Lower leg skin (tissue), 4 donors: ENCODE measurements at places on chromosomes 3 and 15. TPM values are rescaled to one million over a fixed set of nuclear protein-coding genes. Genes with fewer than 3 reads are reported as not detected.

DNA sequence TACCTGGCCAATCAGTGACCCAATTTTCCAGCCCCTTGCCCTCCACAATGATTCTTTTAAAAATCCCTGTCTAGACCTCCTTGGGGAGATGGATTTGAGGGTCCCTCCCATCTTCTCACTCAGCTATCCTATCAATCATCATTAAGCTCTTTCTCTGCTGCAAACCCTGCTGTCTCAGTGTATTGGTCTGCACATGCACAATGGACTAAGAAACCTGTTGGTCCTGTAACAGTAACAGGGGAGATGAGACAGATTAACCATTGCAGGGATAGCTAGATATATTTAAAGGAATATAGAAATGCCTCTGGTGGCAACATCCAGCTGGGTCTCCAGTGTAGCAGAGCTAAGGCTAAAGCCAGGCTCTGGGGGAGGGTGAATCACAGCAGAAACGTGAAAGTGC, 74.6 kb upstream of the CHRNA7 start:
- no peak for DNase-seq

GRCh38 chr15:31398677-31399301, 72.2 kb downstream of the KLF13 start:
- DNase-seq = peak; percentile 85

- DNase-seq = no peak
These were observed 118.3 kb upstream of the FRMD4B start for GRCh38 chr3:69504232-69504631.

GRCh38 chr3:47685037-47685436, 96.7 kb downstream of the SMARCC1 start:
- DNase-seq = no peak

The FBLN2 gene
- 51.6 TPM for total RNA-seq

DNA sequence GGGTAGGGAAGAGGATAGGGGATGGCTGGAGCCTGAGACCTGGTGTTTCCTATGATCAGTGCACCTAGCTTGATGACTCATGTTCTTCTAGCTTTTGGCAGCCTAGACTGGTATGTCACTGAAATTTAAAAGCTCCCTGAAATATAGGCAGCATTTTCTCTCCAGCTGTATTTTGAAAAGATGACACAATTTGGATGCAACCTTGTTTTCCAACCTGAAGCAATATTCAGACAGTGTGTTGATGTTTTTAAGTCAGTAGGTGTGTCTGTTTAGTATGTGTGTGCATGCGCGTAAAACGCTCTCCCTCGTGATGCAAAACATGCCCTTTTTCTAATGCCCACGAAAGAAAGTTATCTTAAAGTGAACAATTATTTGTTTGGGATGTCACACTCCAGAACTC, 58.5 kb downstream of the RPL22L1 start:
- peak; percentile 26 for DNase-seq

DNA sequence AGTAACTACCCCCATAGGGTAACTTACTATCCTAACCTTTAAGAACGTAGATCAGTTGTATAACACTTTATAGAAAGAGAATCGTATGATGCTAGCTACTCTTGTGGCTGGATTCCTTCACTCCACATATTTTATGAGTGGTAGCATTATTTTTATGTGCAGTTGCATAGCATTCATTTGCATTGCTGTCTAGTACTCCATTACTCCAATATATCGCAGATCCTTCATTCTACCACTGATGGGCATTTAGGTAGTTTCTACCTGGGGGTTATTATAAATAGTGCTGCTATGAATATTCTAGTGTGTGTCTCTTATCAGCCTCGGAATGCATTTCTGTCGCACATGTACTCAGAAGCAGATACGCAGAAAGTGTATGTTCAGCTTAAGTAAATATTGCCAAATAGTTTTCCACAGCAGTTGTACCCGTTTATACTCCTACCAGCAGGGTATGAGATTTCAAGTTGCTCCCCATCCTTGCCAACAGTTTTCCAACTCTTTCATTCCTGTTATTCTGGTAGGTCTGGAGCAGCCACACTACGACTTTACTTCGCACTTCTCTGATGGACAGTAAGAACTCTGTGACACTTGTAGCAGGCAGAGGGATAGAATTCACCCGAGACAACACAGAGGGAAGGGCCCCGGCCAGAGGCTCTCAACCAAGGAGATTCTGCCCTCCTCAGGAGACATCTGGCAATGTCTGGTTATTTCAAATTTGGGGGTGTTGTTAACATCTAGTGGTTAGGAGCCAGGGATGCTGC, 9.8 kb upstream of the VGLL4 start:
- DNase-seq = no peak

GRCh38 chr3:193865339-193865738, 270.6 kb upstream of the HES1 start:
- DNase-seq = no peak

GRCh38 chr3:36295296-36295695, 85.0 kb upstream of the STAC start:
- DNase-seq = no peak

The MAP3K13 gene
- total RNA-seq = 18.3 TPM

The ACP3 gene
- 50.0 TPM for total RNA-seq

The TERC gene
- total RNA-seq = 86.6 TPM

The DHX36 gene
- total RNA-seq = 25.8 TPM

The CCNDBP1 gene
- total RNA-seq = 74.9 TPM

GRCh38 chr3:57966829-57967228, 41.4 kb upstream of the FLNB start:
- no peak for DNase-seq

DNA sequence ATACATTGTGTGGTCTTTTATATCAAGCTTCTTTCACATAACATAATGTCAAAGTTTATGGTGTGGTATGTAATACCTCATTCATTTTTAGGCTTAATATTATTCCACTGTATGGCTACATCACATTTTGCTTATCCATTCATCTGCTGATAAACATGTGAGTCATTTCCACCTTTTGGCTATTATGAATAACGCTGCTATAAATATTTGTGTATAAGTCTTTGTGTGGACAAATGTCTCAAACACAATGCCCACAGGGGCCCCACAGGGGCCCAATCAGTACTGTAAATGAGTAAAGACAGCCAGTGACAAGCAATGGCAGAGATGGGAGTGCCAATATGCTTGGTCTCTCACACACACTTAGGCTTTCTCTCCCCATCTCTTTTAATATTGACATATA, 54.2 kb downstream of the PIK3R4 start:
- no peak for DNase-seq

- DNase-seq = no peak
These were observed 136.3 kb upstream of the LRRFIP2 start for GRCh38 chr3:37310666-37311050.

- no peak for DNase-seq
These were observed 315.8 kb upstream of the MEIS2 start for GRCh38 chr15:37416103-37416502.

The ARHGEF26 gene
- 31.4 TPM for total RNA-seq

GRCh38 chr3:57029924-57030323, 30.5 kb upstream of the SPATA12 start:
- no peak for DNase-seq

DNA sequence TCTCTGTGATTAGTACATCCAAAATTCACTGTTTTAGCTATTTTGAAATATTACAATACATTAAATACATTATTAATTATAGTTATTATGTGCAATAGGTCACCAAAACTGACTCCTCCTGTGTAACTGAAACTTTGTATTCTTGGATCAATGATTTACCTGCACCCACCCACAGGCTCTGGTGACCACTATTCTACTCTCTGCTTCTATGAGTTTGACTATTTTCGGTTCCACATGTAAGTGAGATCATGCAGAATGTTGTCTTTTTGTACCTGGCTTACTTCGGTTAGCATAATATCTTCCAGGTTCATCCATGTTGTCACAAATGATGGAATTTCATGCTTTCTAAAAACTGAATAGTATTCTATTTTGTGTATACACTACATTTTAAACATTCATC, 43.8 kb downstream of the SLC2A2 start:
- DNase-seq = no peak

DNA sequence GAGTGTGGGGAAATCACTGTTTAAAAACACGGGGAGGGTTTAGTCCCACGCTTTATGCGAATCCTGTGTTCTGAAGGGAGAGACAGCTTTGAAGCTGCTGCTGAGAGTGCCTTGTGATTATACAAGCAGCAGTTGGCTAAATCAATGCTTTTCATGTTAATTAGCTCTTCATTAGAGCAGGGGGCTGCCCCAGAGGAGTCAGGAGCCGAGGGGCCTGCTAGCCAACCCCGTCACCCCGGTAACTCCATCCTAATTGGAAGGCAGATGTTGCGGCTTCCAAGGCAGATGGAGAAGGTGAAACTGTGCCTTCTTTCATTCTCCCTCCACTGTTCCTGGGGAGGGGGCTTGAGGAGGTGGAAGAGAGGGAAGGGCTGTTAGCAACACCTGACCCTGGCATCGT, 92.4 kb upstream of the ANKRD34C start:
- no peak for DNase-seq

GRCh38 chr3:122215592-122216298, 32.3 kb downstream of the CASR start:
- DNase-seq = no peak

The TEX55 gene
- not detected for total RNA-seq

The NR1D2 gene
- 44.1 TPM for total RNA-seq

- DNase-seq = peak; percentile 7
These were observed 33.3 kb downstream of the ANKDD1A start for GRCh38 chr15:64944961-64945360.

- DNase-seq = no peak
These were observed 78.7 kb upstream of the ATP2B2 start for GRCh38 chr3:10583798-10584708.

DNA sequence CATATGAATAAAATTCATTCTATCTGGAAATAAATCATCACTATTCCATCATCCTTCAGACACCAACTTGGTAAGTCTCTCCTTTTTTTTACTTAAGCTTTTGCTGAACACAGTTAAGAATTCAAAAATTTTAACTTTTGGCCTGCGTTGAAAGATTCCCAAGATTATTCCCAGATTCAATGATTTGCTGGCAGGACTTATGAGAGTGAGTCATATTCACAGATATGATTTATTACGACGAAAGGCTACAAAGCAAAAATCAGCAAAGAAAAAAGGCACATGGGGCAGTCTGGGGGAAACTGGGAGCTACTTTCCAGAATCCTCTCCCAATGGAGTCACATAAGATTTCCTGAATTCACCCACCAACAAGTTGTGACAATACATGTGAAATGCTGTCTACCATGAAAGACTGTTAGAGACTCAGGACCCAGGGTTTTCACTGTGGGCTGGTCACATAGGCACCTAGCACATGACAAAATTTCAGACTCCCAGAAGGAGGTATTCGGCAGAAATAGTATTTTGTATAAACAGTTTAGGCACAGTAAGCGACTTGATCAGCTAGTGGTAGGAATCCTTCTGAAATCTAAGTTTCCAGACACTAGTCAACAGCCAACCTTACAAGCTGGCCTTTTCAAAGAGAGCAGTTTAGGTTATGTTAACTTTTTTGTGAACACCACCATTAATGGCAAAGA, 82.1 kb downstream of the DLG1 start:
- DNase-seq = no peak

The HIGD1A gene
- total RNA-seq = 123 TPM

The SCG3 gene
- total RNA-seq = not detected

The GOLGA8M gene
- total RNA-seq = not detected

The SLC6A11 gene
- 5.0 TPM for total RNA-seq

The ADIPOQ gene
- total RNA-seq = 1.1 TPM

The SETD5 gene
- 80.5 TPM for total RNA-seq

DNA sequence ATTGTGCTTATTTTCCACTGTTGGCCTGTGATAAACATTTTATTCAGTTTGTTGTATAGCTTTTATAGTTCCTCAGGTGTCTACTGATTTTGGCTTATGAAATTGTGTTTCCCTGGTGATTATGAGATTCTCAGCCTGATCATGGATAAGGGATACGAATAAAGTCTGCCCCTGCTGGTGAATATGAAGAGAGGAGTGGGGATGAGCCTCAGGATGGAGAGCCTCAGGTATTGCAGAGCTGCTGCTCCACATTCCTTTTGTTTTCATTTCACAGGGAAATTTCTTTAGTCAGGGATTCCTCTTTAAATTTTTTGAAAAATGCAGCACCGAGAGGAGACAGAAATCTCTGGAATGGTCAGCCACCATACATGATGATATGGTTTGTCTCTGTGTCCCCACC, 14.7 kb upstream of the RAB6B start:
- DNase-seq = no peak

DNA sequence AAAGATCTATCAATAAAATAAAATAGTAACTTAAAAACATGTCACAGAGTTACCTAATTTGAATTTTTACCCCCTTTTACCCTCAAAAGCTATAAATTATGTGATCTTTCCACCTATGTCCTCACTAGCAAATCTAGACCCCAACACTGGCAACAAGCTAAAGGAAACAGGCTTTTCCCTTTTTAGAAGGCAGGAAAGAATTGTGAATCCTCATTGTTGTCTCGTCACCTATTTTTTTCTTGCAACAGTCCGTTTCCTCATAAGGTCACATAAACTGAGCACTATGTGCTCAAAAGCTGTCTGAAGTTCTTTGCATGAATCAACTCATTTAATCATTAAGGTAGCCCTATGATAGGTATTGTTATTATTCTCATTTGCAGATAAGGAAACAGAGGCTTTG, 34.6 kb upstream of the DAZL start:
- no peak for DNase-seq

GRCh38 chr15:63449731-63450130, 54.7 kb upstream of the USP3 start:
- DNase-seq = no peak

GRCh38 chr15:31480356-31481025, 153.9 kb downstream of the KLF13 start:
- DNase-seq = peak; percentile 88

The DUOXA1 gene
- 93.6 TPM for total RNA-seq

- DNase-seq = no peak
These were observed 22.4 kb downstream of the LYZL4 start for GRCh38 chr3:42387802-42388651.

The RLBP1 gene
- total RNA-seq = not detected

The VGLL3 gene
- 8.0 TPM for total RNA-seq

The IMPG2 gene
- total RNA-seq = 0.05 TPM

The ST8SIA2 gene
- total RNA-seq = not detected
